ENCODE measurements at places on chromosomes 16 and 17.

- no peak for DNase-seq
These were observed 154.6 kb downstream of the CMIP start for GRCh38 chr16:81599034-81599744.

GRCh38 chr17:44904001-44904984, 5.0 kb upstream of the EFTUD2 start:
- no peak for DNase-seq

GRCh38 chr16:20333120-20333519, 5.8 kb upstream of the GP2 start:
- no peak for DNase-seq

DNA sequence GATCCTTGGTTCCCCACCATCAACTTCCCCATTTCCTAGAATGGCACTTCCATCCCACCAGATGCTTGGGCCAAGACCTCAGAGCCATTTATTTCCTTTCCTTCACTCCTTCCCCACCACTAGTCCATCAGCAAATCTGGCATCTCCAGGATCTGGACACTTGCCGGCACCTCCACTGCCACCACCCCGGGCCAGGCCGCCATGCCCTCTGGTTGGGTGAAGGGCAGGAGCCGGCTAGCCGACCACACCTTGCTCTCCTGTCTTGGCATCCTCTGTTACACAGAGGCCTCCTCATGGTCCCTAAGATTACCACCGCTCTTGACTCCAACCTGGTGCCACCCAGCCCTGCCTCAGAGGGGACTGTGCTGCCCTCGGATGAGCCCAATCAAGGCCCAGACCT, 104.5 kb downstream of the RMI2 start:
- DNase-seq, result no peak

DNA sequence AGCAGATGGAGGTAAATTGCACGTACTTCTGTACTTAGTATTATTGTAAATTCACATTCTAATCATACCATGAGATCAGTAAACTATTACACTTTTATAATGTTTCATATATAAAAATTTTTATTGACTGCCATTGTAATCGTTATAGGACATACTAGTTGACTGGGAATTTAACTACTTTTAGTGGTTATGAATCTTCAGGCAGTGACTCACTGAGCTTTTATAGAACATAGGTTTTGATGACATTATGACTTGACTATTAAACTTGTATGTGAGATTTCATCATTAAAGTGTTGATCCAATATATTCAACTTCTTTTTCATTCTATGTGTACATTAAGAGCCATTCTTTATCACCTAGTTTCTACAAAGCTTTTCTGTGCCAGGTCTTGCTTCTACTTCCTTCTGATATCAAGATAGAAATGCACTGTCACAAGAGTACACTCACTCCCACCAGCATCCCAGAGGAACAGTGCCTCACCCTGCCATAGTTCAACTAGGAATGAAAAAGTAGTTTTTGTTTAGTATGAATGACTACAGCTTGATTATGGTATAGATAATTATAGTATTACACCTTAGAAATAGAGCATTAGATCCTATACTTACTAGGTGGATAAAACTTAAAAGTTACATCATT, 142.4 kb upstream of the RBL2 start:
- DNase-seq, result no peak

GRCh38 chr17:43094129-43094835, 30.9 kb downstream of the BRCA1 start:
- no peak for DNase-seq

- DNase-seq, result no peak
These were observed 1.1 kb upstream of the AXIN1 start for GRCh38 chr16:353404-354290.

DNA sequence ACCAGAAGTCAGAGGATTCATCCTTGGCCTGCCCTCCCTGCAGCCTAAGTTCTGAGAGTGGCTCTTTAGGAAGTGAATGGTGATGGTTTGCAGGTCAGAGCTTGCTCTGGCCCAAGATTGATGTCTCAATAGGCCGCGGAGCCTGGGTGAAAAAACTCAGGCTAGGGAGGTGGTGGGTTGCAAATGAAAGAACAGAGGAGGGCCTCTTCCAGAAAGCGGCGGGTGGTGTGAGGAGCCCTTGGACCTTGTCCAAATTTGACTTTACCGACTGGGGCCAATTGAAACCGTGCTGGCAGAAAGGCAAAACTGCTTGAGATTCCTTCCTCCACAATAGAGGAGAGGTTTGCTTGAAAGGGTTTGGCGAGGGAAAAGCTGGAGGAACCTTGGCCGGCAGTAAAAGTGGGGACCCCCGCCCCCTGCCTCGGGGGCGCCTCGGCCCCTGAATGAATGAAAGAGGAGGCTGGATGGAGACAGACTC, 331.3 kb downstream of the SEC14L1 start:
- DNase-seq, result no peak

GRCh38 chr16:84098939-84099338, 17.8 kb downstream of the MBTPS1 start:
- no peak for DNase-seq

DNA sequence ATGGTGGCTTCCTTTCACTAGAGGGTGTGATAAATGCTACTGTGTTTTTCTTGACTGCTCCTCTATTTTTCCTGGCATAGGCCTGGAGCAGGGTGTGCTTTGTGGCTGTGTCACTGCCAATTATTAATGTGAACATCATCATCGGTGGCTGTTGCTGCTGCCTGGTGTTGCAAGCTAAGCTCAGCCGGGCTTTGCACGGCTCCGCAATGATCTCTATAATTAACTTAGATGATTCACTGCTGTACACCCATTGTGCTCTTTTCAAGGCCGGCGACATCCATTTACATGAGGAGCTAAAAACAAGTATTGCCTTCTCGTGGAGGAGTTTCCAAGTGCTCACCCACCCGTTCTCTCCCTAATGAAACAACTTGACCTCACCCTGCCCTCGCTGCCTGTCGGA, 160.1 kb upstream of the IRX3 start:
- no peak for DNase-seq

DNA sequence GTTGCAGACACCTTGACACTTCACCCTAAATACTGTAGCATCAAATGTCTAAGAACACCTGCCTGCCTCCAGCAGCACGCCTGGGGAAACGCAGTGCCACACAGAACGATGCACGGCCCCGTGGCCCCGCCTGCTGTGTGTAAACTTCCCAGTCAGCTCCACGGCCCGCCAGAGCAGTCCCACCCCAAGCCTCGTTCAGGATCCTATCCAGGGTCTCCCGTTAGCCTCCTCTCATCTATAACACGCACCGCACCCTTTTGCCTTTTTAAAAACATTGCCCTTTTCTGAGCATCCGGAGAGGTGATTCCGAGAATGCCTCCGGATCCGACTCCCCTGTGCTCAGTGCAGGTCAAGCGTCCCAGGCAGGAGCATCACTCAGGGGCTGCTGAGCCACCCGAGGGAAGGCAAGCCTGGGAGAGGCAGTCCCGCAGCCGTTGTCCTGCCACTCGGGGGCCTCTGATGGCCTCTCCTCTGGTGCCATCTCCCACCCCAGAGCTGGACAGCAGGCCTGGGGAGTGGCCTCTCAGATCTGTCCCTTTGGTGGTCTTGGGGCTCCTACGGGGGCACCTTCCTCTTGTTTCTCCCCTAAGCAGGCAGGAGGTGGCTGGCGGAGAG, 37.9 kb upstream of the SLC38A10 start:
- DNase-seq, result no peak

- DNase-seq, result no peak
These were observed 1.4 kb downstream of the CDK5R1 start for GRCh38 chr17:32488177-32488542.

DNA sequence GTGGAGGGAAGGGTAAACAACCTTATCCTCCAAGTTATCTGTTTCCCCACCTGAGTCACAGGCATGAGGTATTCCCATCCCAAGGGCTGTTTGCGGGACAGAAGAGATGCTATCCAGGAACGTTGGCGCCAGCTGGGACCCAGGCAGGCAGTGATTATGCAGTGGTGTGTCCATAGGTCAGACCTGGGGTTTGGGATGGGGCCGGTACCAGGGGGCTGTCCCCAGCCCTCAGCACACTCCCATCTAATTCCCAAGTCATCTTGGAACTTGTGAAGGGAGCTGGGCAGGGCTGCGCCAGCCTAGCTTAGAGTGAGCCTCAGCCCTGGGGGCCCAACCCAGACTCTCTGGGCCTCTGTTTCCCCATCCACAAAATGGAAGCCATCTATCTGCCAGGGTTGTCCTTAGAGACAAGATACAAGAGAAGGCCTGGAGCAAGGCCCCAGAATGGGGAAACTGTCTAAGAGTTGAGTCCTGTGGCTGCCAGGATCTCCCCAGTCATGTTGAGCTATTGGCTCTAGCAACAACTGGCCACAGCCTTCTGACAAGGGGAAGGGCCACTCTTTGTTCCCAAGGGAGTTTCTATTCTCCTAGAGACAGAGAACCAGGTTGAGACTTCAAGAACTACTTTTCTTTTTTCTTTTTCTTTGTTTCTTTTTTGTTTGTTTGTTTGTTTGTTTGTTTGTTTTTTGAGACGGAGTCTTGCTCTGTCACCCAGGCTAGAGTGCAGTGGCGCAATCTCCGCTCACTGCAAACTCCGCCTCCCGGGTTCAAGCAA, 9.8 kb upstream of the JUP start:
- DNase-seq, result no peak

GRCh38 chr16:57483725-57484514, 2.4 kb downstream of the DOK4 start:
- no peak for DNase-seq

- no peak for DNase-seq
These were observed 46.1 kb downstream of the DCUN1D3 start for GRCh38 chr16:20853981-20854620.

DNA sequence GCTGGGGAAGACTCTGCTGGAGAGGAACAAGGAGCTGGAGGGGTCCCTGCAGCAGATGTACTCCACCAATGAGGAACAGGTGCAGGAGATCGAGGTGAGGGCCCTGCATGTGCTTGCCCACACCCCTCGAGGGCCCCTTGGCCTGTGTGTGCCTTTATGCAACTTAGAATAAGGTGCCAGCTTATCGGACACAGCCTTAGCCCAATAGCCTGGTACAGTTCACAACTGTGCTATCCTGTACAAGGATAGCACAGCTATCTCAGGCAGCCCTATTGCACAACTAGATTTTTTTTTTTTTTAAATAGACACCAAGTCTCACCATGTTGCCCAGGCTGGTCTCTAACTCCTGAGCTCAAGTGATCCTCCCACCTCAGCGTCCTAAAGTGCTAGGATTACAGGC, 12.1 kb downstream of the CDR2L start:
- no peak for DNase-seq

GRCh38 chr17:12064395-12064794, 43.7 kb downstream of the MAP2K4 start:
- DNase-seq, result no peak

- no peak for DNase-seq
These were observed 122.6 kb upstream of the RPL38 start for GRCh38 chr17:74080656-74081582.

DNA sequence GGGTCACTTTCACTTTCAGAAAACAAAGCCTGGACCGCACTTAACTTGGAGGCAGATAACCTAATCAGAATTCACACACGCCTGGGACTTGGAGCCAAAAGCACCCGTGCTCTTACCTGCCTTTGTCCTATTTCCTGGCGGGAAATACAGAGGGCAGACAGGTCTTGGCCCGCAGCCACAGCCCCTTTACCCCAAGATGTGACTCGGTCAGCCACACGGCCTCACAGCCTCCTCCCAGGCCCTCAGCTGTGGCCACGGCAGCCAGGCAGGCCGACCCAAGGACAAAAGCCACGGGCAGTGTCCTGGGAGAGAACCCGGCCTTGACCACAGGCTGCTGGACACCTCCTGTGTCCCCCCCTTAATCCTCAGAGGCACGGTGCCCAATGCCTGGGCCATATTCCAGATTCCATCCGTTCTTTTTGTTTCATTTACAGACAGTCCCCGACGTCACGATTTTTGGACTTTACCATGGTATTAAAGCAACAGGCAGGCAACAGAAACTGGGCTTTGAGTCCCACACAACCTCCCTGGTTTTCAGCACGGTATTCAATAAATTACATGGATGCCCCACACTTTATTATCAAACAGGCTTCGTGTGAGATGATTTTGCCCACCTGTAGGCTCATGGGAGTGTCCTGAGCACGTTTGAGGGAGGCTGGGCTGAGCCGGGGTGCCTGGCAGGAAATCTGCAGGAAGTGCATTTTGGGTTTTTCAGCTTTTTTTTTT, 30.1 kb upstream of the GAA start:
- DNase-seq, result no peak

DNA sequence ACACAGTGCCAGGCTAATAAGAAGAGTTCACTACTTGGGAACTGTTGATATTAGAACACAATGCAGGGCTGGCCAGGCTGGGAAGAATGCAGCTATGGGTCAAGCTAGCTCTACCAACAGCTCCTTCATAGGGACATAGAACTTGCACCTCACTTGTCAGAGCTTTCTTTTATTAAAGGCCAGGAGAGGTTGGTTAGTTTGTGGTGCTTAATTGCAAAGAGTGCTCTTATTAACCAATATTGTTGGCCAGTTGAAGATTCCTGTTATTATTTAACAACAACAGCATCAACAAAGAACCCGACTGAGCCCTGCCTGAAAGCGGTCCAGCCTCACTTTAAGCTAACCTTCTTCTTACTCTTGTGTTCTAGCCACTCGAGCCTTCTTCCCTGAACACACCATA, 43.4 kb upstream of the ANKFN1 start:
- DNase-seq, result no peak

- peak; percentile 71 for DNase-seq
These were observed 27.8 kb downstream of the CASKIN2 start for GRCh38 chr17:75487351-75488070.

- no peak for DNase-seq
These were observed 2.1 kb downstream of the PPP1R1B start for GRCh38 chr17:39628655-39629493.

DNA sequence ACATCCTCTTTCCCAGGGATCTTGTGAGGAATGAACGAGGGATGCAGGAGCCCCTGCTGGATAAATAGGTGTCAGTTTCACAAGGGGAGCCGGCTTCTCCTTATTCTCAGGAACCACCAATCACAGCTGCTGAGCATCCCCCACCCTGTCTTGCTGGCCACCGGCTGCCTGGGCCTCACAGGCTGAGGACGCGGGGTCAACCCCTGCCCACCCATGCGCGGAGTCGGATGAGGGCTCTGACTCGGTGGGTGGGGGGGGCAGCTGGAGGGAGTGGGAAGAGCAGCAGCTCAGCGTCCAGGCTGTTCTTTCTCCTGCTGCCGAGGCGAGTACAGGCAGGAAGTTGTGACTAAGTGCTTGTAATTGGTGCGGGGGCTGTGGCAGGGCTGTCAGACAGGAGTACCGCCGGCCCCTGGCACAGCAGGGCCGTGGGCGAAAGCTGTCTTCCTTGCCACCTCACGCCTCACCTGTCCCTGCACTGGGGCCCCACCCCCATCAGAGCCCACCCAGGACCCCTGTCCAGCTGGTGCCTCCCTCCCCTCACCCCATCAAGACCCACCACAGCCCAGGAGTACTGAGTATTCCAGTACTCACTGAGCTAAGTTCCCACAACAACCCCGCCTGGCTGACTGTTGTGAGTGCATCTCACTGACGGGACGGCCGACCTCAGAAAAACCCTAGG, 11.0 kb upstream of the DPEP1 start:
- peak; percentile 55 for DNase-seq

- no peak for DNase-seq
These were observed 103.3 kb downstream of the ABCC6 start for GRCh38 chr16:16120044-16120381.

- DNase-seq, result no peak
These were observed 46.5 kb downstream of the VAT1L start for GRCh38 chr16:77834635-77835540.

Measured in activated CD4-positive, alpha-beta memory T cell treated with anti-CD3 and anti-CD28 coated beads, Interleukin-2, amount 10 ng/mL, durations not matched to agents 7 days and 5 days (primary cell).